ENCODE measurements at places on chromosomes 6 and 20. TPM values are rescaled to one million over a fixed set of nuclear protein-coding genes. Genes with fewer than 3 reads are reported as not detected.
A peak's percentile ranks its signal among the peaks of the same experiment; 100 is the strongest.

The TRDN gene
- total RNA-seq, result 0.17 TPM

- DNase-seq, result no peak
These were observed 20.0 kb downstream of the PDSS2 start for GRCh38 chr6:107439406-107439805.

The ADGB gene
- not detected for total RNA-seq

The CRISP3 gene
- not detected for total RNA-seq

DNA sequence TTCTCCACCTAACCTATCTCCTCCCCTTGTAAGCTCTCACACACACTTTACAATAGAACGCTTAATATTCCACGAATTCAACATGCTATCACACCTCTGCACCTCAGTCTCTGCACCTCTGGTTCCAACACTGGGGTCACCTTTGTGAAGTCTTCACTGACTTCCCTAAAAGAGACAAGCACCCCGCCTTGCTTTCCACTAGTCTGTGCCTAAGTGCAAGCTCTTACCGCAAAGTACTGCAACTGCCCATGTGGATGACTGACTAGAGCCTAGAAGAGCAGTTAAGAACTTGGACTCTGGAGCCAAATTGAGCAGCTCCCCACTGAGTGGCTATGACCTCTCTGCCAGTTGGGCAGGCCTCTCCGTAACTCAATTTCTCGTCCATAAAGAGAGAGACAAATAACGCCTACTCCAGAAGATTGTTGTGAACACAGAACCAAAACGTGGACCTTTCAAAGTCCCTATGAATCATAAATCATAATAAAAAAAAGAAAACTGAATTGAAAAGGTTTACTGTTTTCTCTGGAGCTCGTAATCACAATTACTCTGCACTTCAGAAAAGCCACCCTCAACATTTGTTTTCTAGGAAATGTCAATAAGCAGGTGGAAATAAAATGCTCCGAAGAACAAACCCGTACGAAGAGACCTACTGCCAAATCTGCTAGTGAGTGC lies 1.2 kb downstream of the IFNGR1 start:
- DNase-seq, result no peak

The LRRC73 gene
- 1.2 TPM for total RNA-seq

DNA sequence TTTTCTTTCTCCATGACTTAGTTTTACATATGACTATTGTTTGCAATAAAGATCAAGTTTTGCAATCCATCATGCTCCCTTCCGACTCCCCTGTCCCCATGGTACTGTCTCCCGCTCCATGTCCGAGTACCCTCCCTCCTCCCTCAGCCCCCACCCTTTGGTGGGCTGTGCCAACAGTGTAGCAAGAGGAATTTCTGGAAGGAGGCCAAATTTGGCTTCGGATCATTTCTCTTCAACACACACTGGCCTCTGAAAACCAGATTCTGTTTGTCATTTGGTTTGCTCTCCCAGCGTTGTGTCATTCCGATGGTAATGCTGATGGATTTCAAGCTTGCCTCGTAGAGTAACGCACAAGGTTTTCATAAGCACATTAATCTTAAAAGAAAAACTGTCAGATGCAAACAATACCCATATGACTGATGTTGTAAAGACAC lies 22.9 kb upstream of the PAX1 start:
- DNase-seq, result no peak

DNA sequence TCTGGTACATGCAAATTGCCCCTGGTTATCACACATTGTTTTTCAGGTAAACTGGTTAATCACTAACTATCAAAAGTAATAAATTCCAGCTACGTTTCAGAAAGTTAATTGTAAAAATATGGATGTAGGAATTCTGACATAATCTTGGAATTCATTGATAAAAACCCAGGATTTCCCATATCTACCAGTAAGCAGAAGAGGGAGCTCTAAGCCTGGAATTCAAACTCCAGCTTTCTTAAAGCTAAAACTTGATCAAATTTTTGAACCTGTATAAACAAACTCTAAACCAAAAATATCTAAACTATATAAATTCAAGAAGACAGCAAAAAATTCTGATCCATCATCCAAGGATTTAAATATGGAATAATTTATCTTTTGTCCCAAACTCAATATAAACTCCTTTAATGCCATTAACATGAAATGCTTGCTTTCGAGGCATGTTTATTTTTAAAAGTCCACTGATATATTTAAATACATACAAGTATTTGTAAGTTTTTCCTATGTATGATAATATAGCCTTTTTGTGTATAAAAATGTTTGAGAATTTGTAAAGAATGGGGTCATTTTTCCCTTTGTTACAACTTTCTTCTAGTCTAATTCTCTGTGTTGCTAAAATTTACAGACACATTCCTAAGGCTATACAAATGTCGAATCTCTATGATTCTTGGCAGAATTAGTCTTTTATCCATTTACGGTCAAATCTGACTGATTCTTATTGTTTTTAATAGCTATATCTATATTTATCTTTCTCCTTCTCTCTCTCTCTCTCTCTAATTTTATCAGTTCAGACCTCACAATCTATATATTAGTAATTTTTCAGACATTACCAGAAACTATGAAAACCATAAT lies 91.4 kb upstream of the RNF217 start:
- DNase-seq, result peak; percentile 23

- DNase-seq, result peak; percentile 54
These were observed 17.9 kb downstream of the RNF24 start for GRCh38 chr20:3997446-3997845.

DNA sequence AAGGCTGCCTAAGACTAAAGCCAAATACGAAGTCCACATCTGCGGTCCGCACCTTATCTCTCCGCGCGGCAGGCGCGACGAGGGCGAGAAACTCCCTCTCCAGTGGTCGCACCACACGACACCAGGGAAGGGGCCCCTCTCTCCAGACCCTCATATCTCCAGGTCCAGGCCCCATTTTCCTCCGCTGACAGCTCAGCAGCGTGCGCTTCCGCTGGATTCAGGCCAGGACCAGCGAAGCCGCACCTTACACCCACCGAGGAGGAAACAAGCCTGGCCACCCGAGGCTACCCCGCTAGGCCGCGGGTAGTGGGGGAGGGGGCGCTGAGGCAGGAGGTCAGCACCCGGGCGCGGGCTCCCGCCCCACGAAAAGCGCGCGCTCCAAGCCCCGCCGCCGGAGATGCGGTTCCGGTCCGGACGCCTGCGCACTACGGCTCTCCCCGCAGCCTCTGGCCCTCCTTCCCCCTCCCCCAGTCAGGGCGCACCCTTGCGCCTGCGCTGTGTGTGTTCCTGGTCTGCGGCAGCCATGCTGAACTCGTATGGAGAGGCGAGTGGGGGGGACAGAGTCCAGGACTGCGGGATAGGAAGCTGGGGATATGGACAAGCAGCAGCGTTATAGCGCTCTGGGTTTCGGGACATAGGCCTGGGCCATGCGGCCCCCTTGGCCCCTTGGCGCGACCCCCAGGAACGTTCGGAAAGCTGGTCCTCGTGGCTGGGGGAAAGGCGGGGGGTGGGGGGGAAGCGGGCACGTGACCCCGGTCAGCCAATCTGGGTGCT lies at the start of gene BRD2:
BRD2 (plus strand) TSS at position 502 of the 774 bp plus-strand sequence. CDS start 4,305 bp downstream, outside the sequence.
- DNase-seq, result peak; percentile 89

GRCh38 chr20:6704132-6704861 lies 63.2 kb upstream of the BMP2 start:
- DNase-seq, result no peak

GRCh38 chr6:44180886-44181285 lies 22.3 kb downstream of the CAPN11 start:
- no peak for DNase-seq

- DNase-seq, result no peak
These were observed 118.1 kb downstream of the TRDN start for GRCh38 chr6:123518441-123519188.

Measured in A172 (cell line).